ENCODE measurements at places on chromosomes 12 and 14. TPM values are rescaled to one million over a fixed set of nuclear protein-coding genes. Genes with fewer than 3 reads are reported as not detected.

DLGAP5 gene
- 106 TPM for polyA plus RNA-seq

KRT74 gene
- not detected for polyA plus RNA-seq

PDE6H gene
- not detected for polyA plus RNA-seq

CLEC4C gene
- polyA plus RNA-seq, result 1.5 TPM

INSM2 gene
- not detected for polyA plus RNA-seq

PMCH gene
- polyA plus RNA-seq, result 2.1 TPM

GARIN6 gene
- polyA plus RNA-seq, result not detected

KERA gene
- polyA plus RNA-seq, result not detected

SCNN1A gene
- polyA plus RNA-seq, result 0.14 TPM

COA8 gene
- polyA plus RNA-seq, result 69.5 TPM

KRT71 gene
- not detected for polyA plus RNA-seq

LAG3 gene
- 0.94 TPM for polyA plus RNA-seq

AQP5 gene
- not detected for polyA plus RNA-seq

AMDHD1 gene
- 0.16 TPM for polyA plus RNA-seq

CEBPE gene
- polyA plus RNA-seq, result not detected

DAO gene
- not detected for polyA plus RNA-seq

EMP1 gene
- 0.24 TPM for polyA plus RNA-seq

MUCL1 gene
- polyA plus RNA-seq, result not detected

MON2 gene
- polyA plus RNA-seq, result 25.2 TPM

COX8C gene
- polyA plus RNA-seq, result not detected

CLEC7A gene
- not detected for polyA plus RNA-seq

TFCP2 gene
- 12.1 TPM for polyA plus RNA-seq

BATF gene
- 154 TPM for polyA plus RNA-seq

RHEBL1 gene
- 13.3 TPM for polyA plus RNA-seq

CIROP gene
- not detected for polyA plus RNA-seq

PPP2R5C gene
- 170 TPM for polyA plus RNA-seq

FAM186B gene
- 0.59 TPM for polyA plus RNA-seq

IL26 gene
- not detected for polyA plus RNA-seq

LIN7A gene
- 0.21 TPM for polyA plus RNA-seq

HELB gene
- polyA plus RNA-seq, result 4.3 TPM

EID3 gene
- polyA plus RNA-seq, result 5.0 TPM

AQP6 gene
- 0.06 TPM for polyA plus RNA-seq

KRT78 gene
- polyA plus RNA-seq, result not detected

MYBPC1 gene
- not detected for polyA plus RNA-seq

OR2AP1 gene
- not detected for polyA plus RNA-seq

FOXN4 gene
- polyA plus RNA-seq, result not detected

AICDA gene
- 24.0 TPM for polyA plus RNA-seq

EIF2B2 gene
- 85.8 TPM for polyA plus RNA-seq

ABHD12B gene
- not detected for polyA plus RNA-seq

CACNA2D4 gene
- polyA plus RNA-seq, result 1.0 TPM

RPS26 gene
- 855 TPM for polyA plus RNA-seq

KCNH3 gene
- polyA plus RNA-seq, result 0.37 TPM

SPTB gene
- polyA plus RNA-seq, result not detected

IQSEC3 gene
- 0.04 TPM for polyA plus RNA-seq

TMEM52B gene
- polyA plus RNA-seq, result not detected

SCN8A gene
- not detected for polyA plus RNA-seq

All from GM12878 (cell line).